Hematopoietic multipotent progenitor cell treated with erythropoietin and hydrocortisone succinate and interleukin-3 and kit ligand, for 6 days (in vitro differentiated cells): ENCODE measurements at places on chromosomes 16 and 17.

- peak; percentile 57 for DNase-seq
Measured at GRCh38 chr16:67531247-67531646, 2.6 kb downstream of the RIPOR1 start.

GRCh38 chr17:53807286-53807685 lies 15.4 kb upstream of the KIF2B start:
- no peak for DNase-seq

GRCh38 chr16:53968454-53968853 lies 264.5 kb downstream of the FTO start:
- DNase-seq: no peak

DNA sequence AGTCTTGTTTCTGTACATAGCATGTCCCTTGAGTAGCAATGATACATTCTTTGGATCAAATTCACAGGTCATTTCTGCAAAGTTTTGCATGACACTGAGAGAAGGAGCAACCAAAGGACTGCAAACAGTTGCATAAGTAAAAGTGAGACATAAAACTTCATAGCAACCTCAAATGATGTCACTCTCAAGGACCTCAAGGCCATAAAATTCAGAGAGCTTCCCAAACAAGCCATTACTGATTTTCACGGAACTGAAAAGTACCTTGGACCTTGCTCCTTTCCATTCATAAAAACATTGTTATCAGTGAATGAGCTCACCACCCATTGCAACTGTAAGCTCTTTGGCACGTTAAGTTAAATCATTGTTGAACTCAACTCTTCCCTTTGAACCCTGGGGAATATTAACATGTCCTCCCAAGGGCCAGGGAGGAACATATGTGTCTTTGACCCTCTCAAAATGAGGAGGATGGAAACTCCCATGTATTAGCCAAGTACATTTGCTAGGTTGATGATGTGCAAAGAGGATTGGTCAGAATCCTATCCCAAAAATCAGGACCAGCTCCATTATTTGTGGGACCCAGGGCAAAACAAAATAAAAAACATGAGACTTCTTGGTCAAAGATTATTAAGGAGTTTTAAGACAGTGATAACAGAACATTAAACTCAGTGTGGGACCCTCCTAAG lies 275.0 kb upstream of the DYNLRB2 start:
- DNase-seq: no peak

DNA sequence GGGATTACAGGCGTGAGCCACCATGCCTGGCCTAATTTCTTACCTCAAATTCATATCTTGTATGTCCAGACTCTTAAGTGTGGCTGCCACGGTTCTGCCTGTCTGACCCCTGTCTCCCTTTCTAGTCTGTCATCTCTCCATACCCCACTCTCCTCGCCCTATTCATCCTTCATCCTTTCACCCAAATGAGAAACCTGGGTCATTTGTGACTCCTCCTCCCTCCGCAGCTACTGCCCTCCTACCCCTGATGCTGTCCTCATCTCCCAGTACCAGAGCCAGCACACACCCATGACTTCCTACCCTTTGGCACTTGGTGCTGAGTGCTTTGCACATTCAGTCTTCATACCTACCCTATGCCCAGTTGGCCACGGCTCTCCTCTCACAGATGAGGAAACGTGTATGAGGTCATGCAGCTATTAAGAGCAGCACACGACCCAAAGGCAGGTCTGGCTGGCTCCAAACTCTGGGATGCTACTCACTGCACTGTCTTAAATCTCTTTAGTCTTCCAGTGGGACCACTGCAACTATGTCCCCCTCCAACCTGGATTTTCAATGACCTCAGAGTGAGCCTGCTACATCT lies 1.6 kb downstream of the SPATA32 start:
- no peak for DNase-seq

GRCh38 chr16:64751906-64752305 lies 370.0 kb downstream of the CDH11 start:
- no peak for DNase-seq

DNA sequence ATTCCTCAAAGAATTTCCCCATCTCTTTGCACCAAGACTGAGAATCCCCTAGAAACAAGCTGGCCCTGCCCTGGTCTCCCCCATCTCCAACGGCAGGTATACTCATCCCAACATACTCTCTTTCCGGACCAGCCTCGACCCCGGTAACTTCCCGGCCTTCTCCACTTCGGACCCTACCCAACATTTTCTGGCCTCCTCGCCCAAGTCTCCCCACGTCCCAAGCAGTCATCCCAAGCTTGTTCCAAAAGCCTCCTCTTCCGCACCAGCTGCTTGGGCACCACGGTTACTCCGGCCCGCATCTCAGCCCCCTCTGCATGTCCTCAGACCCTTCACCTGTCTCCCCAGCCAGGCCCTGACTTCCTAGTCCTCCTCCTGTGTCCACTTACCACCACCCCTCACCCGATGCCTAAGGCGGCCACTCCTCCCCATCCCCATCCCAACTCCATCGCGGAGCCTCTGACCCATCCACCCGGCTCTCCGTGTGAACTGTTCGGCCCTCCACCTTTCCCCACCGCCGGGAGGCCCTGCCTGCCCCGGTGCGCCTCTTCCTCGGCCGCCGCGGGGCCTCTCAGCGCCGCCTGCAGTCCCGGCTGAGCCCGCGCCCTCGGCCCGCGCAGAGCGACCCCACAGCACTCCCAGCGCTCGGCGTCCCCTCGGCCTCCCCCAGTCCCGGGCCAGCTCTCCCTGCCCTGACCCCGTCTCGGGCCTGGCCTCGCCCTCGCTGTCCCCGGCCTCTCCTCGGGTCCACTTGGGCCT lies 994 bp downstream of the PITPNA start:
- peak; percentile 52 for DNase-seq

- DNase-seq: peak; percentile 68
Measured at GRCh38 chr17:27762527-27763305, 37.6 kb downstream of the NOS2 start.
